Hematopoietic multipotent progenitor cell treated with erythropoietin and hydrocortisone succinate and interleukin-3 and kit ligand, for 8 days (in vitro differentiated cells): ENCODE measurements at places on chromosomes 2 and 18.

- DNase-seq: no peak
Measured at GRCh38 chr2:28428486-28428885, 35.8 kb downstream of the FOSL2 start.

GRCh38 chr2:95015261-95015912 is 10.1 kb upstream of the MAL start:
- DNase-seq: no peak

DNA sequence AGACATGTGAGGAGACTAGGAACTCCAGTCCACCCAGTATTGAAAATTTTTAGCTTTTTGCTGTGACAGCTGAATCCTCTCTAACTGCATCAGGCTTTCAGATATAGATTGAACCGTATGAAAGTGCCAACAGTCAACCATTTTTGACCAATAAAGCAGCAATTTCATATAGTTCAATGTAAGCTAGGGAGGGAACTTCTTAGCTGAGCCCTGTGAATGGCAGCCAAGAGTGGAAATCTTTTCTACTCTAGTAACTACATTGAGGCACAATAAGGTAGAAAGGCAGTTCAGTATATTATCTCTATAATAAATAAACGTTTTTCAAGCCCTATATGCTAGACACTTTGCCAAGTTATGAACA is 96.3 kb upstream of the TANK start:
- DNase-seq: no peak

- no peak for DNase-seq
Measured at GRCh38 chr18:32297579-32298170, 107.8 kb downstream of the MEP1B start.

- DNase-seq: no peak
Measured at GRCh38 chr18:55990186-55990585, 402.2 kb upstream of the TCF4 start.

- no peak for DNase-seq
Measured at GRCh38 chr2:28321426-28321825, 71.2 kb upstream of the FOSL2 start.

DNA sequence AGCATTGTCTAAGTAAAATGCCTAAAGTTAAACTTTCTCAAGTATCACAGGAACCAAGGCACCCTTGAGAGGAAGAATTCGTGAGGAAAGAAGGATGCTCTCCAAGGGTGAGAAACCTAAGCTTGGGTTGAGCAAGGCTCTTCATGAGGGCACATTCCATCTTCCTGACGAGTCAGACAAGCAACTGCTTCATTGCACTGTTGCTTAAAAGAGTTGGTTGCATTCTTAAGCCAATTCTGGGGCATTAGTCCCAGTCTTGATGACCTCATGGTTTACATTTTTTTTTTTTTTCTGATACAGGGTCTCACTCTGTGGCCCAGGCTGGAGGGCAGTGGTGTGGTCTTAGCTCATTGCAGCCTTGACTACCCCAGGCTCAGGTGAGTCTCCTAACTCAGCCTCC is 237.5 kb downstream of the ACTR3 start:
- DNase-seq: no peak

DNA sequence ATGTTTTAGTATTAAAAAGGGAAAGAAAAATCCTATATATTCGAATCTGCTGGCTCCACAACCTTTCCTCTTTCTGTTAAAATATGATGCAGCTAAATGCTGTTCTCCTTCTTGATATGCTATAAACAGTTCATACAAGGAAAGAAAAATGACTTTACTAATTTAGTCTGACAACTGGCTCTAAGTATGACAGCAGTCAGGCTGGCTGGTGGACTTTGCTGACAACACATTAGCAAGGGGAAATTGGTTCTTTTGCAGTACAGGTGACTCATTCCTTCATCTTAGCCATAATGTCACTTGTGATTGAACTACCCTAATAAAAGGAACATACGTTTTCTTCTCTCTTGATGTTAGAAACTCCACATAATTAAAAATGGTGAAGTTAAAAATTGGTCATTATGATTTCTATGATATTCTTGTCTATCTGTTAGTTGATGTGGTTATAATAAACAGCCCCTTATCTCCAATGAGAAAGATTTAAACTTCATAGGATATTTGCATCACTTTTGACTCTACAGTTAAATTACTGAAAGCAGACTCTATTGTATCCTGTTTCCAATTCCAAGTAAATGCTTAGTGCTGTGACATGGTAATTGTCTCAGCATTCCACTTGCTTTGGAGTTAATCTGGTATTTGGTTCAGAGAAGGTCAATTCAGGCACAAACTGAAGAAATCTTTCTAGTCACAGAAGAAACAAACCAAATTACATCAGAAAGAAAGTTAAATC is 315.3 kb upstream of the GULP1 start:
- DNase-seq: no peak

- peak; percentile 51 for DNase-seq
Measured at GRCh38 chr2:46259777-46260168, 37.4 kb upstream of the EPAS1 start.

DNA sequence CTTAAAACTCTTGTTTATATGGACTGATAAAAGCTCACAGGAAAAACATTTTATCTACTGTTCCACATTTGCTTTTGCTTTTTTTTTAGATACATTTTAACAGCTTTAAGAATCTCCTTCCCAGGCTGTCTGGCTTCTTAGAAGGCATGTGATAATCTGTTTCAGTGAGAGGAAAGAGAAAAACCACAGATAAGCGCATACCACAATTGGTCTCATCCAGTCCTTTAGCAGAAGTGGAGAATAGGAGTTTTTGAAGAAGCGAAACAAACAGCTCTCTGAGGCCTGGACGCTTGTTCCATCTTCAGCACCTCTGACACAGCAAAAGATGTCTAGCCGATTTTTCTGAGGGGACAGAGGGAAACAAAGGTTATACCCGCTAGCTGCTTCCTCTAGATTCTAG is 37.6 kb downstream of the RMC1 start:
- DNase-seq: peak; percentile 89

DNA sequence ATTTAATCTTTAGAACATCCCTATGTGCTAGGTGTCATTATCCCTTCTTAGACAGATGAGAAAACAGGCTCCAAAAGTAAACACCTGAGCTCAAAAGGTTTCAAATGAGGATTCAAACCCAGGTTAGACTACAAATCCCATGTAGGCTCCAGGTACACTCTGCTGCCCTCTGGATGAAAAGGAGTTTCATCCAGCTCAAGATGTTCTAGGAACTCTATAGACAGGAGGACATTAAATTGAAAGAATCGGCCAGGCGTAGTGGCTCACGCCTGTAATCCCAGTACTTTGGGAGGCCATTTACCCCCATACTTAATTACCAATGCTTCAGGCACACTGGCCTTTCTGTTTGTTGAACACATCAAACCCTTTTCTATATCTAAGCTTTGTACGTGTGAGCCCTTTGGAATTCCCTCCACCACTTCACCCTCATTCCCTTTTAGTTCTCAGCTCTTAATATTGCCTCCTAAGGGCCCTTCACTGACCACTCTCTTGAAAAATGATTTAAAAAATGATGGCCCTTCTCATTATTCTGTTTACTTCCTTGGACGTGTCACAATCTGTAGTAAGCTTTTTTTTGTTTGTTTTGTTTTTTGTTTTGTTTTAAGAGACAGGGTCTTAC is 10.7 kb downstream of the SLC25A12 start:
- no peak for DNase-seq

DNA sequence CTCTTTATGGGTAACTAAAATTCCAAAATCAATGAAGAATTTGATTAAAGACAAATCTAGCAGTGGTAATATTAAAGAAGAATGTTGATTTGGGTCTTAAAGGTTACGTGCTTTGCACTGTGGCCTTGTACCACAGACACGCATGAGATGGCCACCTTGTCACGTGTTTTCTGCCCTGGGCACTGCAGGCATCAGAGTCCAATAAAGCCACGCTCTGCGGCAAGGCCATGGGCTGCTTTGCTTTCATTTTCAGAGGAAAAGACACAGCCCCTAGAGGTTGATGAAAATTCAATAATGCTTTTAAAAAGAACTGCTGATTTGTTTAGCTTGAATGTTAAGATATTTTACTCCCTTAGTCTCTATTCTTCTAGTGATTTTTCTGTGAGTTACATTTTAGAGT is 30.4 kb downstream of the AOX1 start:
- no peak for DNase-seq

DNA sequence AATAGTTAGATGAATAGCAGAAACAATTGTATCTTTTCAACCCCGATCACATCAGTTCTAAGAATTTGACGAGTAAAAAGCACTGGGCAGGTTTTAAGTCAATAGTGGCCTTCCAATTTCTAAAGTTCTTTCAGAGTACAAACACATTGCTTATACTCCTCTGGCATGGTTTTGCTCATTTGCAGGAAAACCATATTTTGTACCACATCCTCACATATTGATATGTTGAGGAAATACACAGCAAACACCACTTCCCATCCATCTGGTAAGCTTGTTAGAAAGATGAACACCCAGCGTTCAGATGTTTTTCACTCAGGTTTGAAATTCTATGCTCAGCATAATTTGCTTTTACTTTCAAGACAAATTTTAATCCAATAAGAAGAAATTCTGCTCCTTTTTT is 344.6 kb upstream of the ACVR2A start:
- no peak for DNase-seq

GRCh38 chr18:37565977-37566478 is 430 bp upstream of the CELF4 start:
- DNase-seq: no peak

DNA sequence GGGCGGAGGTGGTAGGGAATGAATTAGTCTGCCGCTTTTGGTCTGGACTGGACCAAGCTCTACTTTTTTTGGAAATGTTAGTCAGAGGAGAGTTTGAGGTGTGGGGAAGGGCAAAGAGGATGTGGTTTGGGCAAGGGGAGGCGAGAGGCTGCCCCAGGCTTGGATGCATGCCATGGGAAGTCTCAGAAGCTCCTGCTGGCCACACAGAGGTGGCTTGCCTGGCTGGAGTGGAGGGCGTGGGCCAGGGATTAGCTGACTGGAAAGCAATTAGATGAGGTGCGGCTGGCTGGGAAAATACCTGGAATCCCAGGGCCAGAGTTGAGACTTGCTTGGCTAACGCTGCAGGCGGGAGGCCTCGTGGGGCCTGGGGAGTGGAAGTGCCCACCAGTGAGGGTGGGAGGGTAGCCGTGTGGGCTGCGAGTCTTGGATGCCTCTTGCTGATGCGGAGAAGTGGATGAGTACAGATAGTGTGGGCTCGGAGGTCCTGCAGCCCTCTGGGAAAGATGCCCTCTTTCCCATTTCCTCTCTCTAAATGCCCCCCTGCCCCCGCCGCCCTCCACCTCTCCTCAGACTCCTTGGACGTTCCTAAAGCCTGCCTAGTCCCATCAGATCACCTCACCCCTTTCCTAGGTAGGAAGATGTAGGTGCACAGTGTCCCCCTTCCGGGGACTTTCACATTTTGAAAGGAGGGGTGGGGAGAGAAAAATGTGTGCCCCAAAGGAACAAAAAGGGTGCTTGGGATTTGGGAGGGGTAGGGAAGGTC is 117.6 kb downstream of the SMAD7 start:
- DNase-seq: peak; percentile 31

DNA sequence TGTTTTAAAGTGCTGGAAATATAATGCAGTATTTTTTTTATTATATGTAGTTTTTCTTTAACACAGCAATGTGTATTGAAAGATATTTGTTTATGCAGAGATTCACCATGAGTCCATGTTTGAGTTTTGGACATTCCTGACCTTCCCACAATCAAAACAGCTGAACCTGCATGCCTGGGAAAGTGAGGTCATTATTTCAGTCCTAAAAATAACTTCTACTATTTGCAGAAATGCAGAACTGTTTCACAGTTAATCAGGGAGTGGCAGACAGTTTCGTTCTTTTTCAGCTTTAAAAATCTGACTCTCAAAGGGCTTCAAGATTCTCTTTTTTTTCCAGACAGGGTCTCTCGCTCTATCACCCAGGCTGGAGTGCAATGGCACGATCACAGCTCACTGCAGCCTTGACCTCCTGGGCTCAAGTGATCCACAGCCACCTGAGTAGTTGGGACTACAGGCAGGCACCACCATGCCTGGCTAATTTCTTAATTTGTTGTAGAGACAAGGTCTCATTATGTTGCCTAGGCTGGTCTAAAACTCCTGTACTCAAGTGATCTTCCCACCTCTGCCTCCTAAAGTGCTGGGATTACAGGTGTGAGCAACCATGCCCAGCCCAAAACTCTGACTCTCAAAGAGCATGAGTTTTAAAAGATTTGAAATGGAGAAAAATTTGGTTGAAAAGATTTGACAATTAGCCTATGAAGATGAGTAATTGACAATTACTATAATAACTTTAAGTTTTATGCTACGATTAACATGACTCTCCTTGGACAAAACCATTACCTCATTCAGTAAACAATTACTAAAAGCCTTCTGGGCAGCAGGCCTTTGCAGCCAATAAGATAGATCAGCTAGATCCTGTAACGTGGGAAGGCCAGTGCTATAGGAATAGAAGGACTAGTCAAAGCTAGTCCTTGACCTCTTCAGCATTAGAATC is 5.0 kb upstream of the MYL12B start:
- no peak for DNase-seq

DNA sequence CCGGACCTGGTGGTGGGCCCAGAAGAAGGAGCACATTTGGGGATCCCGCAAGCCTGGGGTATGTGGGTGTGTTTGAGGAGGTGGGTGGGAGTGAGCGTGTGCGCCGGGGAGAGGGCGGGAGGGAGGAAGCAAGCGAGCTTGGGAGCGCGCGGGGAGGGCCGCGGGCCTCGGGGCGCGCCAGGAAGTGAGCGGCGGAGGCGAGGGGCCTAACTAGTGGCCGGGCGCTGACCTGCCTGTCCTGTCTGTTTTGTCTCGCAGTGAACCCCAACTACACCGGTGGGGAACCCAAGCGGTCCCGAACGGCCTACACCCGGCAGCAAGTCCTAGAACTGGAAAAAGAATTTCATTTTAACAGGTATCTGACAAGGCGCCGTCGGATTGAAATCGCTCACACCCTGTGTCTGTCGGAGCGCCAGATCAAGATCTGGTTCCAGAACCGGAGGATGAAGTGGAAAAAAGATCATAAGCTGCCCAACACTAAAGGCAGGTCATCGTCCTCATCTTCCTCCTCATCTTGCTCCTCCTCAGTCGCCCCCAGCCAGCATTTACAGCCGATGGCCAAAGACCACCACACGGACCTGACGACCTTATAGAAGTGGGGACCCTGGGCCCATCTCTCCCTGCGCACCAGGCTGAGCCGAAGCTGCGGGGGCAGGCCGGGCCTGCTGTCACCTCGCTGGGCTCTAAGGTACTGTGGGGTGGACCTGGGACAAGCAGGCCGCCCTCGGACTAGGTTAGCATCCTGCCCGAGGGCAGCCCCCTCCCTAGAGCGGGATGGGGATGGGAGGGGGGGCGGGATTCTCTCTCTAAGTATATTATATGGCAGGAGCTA is 1.2 kb downstream of the HOXD4 start:
- no peak for DNase-seq

GRCh38 chr2:159894145-159894838 is 96.3 kb upstream of the CD302 start:
- no peak for DNase-seq

- no peak for DNase-seq
Measured at GRCh38 chr2:147109291-147109690, 735.5 kb upstream of the ACVR2A start.
